ENCODE measurements at places on chromosomes 12 and 14. TPM values are rescaled to one million over a fixed set of nuclear protein-coding genes. Genes with fewer than 3 reads are reported as not detected.

GALNT9 gene
- total RNA-seq, result not detected

MYH6 gene
- not detected for total RNA-seq

PMCH gene
- not detected for total RNA-seq

TAS2R43 gene
- total RNA-seq, result 0.31 TPM

PGF gene
- 0.27 TPM for total RNA-seq

CLEC1B gene
- total RNA-seq, result not detected

ALG10B gene
- total RNA-seq, result 13.8 TPM

KCNA5 gene
- not detected for total RNA-seq

CLEC4C gene
- not detected for total RNA-seq

FGF6 gene
- not detected for total RNA-seq

PPP1R1A gene
- not detected for total RNA-seq

ESPL1 gene
- total RNA-seq, result 63.4 TPM

GLIPR1L1 gene
- not detected for total RNA-seq

TMBIM4 gene
- 45.8 TPM for total RNA-seq

NTS gene
- total RNA-seq, result not detected

SIX1 gene
- not detected for total RNA-seq

ZFHX2 gene
- 0.78 TPM for total RNA-seq

CFAP54 gene
- total RNA-seq, result 0.45 TPM

ASB2 gene
- total RNA-seq, result 12.7 TPM

NID2 gene
- total RNA-seq, result 0.29 TPM

C14orf132 gene
- 2.3 TPM for total RNA-seq

RERGL gene
- not detected for total RNA-seq

KRT2 gene
- total RNA-seq, result not detected

AQP2 gene
- not detected for total RNA-seq

CYP27B1 gene
- total RNA-seq, result 7.6 TPM

RARG gene
- total RNA-seq, result 20.3 TPM

PLD4 gene
- not detected for total RNA-seq
